ENCODE measurements at places on chromosomes 1 and 21.

DNA sequence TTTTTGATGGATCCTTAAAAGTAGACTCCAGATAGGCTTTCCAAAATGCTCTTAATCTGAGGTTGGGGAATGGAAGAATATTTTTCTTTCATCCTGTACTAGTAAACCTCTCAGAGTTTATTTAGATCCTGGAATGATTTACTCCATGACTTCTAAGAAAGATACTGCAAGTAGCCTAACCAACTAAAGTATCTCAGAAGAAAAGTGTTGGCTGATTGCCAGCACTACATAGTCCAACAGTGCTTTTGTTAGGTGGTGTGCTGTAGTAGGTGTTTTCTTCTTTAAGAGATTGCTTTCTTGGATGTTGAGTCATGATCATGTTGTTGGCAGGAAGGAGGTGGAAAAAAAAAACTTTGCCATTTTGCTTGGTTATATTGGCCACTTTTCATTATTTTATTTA lies 119.8 kb downstream of the OSBPL9 start:
- no peak for DNase-seq

DNA sequence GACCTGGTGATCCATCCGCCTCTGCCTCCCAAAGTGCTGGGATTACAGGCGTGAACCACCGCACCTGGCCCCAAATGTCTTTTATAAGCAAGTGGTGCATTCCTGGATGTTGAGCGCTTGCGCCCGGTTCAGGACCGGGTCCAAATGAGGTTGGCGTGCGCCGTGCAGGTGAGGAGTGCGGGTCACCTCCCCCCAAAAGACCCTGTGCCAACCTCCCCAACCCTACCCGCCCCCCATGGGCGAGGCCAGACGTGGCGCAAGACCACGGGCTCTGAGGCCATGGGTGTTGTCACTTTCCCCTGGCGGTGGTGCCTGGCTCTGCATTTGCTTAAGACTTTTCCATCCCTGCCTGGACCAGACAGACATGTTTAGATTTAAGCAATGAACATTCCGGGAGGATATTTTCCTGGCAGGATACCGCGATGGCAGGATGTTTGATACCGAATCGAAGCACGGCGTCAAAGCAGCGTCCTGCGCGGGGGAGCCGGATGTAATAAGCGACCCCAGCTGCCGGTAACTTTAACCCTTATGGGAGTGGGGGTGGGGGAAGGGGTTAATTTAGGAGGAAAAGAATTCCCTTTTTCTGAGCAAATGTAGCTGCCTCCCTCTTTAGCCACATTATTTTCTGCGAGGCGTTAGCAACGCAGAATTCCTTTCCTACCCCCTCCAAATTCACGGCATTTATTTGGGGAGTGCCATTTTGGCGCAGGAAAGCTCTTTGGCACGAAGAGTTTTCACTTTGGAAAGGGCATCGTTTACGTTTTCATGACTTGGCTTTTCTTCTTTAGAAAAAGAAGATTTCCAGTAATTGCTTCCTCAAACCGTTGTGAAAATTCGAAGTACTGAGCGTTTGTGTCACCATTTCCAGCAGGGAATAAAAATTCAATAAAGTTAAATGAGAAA lies 27.8 kb upstream of the RNF187 start:
- DNase-seq, result peak; percentile 50

DNA sequence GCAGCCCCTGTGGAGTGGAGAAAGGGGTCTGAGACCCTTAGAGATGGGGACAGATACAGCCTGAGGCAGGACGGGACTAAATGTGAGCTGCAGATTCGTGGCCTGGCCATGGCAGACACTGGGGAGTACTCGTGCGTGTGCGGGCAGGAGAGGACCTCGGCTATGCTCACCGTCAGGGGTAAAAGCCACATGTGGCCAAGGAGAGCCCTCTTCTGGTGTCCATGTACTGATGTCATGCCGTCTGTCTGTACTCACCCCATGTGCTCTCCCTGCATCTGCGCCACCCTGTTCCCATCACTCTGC lies 84.7 kb downstream of the OBSCN start:
- DNase-seq, result peak; percentile 1

DNA sequence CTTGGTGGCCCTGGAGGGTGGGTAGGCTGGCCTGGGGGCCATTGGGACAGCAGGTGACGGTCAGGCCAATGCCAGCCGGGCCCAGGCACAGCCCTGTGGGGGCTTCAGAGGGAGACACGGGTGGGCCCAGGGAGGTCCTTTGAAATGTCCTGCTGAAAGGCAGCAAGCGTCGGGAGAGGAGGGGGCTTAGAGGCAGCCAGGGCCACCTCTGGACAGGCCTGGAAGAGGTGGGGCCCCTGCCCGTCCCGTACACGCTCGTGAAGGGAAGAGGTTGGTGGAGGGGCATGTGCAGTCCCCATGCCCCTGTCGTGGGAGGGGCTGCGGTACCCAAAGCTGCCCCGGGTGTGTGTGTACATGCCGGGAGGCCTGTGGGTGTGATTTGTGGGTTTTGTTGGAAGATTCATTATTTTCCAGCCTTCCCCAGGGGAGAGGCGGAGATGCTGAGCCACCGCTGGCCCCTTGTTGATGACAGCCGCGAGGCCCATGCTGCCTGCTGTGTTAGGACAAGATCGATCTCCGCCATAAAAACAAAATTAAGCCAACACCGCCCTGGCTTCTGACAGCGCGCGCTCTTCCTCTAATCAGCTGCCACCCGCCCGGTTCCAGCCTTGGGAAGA lies 3.4 kb upstream of the PLCH2 start:
- no peak for DNase-seq

DNA sequence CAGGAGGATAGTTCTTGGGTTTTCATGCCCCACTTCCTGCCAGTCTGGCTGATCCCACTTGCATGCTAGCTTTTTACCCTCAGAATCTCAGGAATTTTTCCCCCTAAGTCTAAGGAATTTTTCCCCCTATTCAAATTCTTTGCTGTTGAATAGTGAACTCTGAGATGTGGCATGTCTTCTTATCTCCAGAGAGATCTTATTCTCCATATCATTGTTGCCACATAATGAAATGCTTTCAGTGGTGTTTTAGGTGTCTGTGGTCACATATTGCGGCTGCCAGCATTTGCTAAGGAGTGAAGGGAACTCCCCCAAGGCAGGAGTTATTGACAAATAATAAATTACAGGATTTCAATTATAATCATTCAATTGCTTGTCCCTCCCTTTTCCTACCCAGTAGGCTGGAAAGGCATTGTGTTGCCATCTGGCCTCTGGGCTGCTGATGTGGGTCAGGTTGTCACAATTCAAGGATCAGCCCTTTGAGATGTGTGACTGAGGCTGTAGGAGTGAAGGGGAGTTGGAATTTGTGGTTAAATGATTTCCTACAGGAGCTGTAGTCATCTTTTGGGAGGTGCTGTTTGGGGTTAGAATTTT lies 3.9 kb upstream of the FLG start:
- DNase-seq, result no peak
